HCT116 (cell line): ENCODE measurements at places on chromosomes 16 and 17. TPM values are rescaled to one million over a fixed set of nuclear protein-coding genes. Genes with fewer than 3 reads are reported as not detected.

The ABR gene
- 58.5 TPM for total RNA-seq

The ZSCAN10 gene
- 0.76 TPM for total RNA-seq

The ZNF423 gene
- total RNA-seq, result 0.22 TPM

The FBXL19 gene
- 45.2 TPM for total RNA-seq

The OTOA gene
- not detected for total RNA-seq

The TLCD1 gene
- 28.3 TPM for total RNA-seq

The SOX8 gene
- 5.2 TPM for total RNA-seq

The RNF135 gene
- total RNA-seq, result 11.2 TPM

The HYDIN gene
- total RNA-seq, result not detected

The MMP2 gene
- total RNA-seq, result 1.5 TPM

The COPZ2 gene
- not detected for total RNA-seq

The LITAFD gene
- not detected for total RNA-seq

The MED9 gene
- 13.9 TPM for total RNA-seq

The SULT1A2 gene
- total RNA-seq, result 1.9 TPM

The CFAP97D1 gene
- total RNA-seq, result 0.15 TPM

The IRX5 gene
- total RNA-seq, result 0.86 TPM

The ALOX15B gene
- 0.30 TPM for total RNA-seq

The LHX1 gene
- 0.44 TPM for total RNA-seq

The PSMC3IP gene
- total RNA-seq, result 24.3 TPM

The PERCC1 gene
- total RNA-seq, result not detected

The BPTF gene
- 114 TPM for total RNA-seq
